Upper lobe of left lung (tissue), 6 donors: ENCODE measurements at places on chromosomes 13 and 19. TPM values are rescaled to one million over a fixed set of nuclear protein-coding genes. Genes with fewer than 3 reads are reported as not detected.

The CLEC17A gene
- not detected for total RNA-seq

The PODNL1 gene
- 1.7 TPM for total RNA-seq

GRCh38 chr13:73336773-73337172, 278.0 kb downstream of the KLF5 start:
- DNase-seq: no peak

GRCh38 chr19:6890938-6891337, 3.6 kb downstream of the ADGRE1 start:
- no peak for DNase-seq

- peak; percentile 96 for DNase-seq
Observed at GRCh38 chr19:35509861-35510625, 3.4 kb downstream of the DMKN start.

- no peak for DNase-seq
Observed at GRCh38 chr13:38702669-38703068, 15.8 kb downstream of the FREM2 start.

DNA sequence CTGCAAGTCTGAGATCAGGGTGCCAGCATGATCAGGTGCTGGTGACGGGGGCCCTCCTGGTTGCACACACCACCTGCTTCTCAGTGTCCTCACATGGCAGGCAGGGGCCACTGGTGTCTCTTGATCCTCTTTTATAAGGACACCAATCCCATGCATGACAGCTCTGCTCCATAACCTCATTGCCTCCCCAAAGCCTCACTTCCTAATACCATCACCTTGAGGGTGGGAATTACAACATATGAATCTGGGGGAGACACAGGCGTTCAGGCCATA, 15.0 kb upstream of the MIER2 start:
- DNase-seq: no peak

The CAPNS1 gene
- 715 TPM for total RNA-seq

The SH3GL1 gene
- 60.1 TPM for total RNA-seq

DNA sequence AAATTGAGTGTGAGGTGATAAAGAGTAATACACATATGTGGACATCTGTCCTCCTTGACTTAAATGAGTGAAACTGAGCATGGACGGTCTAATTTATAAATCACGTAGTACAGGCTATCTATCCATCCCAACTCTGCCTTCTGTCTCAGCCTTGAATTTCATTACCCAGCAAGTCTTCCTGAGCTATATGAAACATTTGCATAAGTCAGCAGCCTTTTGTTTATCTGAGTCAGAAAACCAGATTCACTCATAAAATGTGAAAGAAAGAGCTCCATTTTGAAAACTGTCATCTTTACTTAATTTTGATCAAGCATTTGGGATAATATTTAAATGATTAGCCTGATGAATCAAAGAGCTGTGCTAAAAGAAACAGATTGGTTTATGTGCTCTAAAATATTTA, 197.9 kb downstream of the LHFPL6 start:
- DNase-seq: no peak

DNA sequence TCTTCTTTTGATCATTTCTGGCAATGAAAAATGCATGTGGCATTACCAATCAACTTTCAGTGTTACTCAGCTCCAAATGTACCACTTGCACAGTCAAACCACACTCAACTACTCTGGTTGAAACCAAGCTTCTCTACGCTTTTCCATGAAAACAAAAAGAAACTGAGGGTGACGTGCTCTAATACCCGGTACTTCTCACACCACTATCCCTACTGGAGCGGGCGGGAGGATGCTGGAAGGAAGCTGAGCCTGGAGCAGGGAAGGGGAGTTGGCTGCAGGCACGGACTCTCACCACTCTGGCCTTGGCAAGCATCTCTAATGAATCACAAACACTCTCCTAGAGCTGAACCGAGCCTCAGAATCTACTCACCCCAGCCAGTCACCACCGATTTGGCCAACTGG, 48.2 kb downstream of the STK24 start:
- DNase-seq: no peak

DNA sequence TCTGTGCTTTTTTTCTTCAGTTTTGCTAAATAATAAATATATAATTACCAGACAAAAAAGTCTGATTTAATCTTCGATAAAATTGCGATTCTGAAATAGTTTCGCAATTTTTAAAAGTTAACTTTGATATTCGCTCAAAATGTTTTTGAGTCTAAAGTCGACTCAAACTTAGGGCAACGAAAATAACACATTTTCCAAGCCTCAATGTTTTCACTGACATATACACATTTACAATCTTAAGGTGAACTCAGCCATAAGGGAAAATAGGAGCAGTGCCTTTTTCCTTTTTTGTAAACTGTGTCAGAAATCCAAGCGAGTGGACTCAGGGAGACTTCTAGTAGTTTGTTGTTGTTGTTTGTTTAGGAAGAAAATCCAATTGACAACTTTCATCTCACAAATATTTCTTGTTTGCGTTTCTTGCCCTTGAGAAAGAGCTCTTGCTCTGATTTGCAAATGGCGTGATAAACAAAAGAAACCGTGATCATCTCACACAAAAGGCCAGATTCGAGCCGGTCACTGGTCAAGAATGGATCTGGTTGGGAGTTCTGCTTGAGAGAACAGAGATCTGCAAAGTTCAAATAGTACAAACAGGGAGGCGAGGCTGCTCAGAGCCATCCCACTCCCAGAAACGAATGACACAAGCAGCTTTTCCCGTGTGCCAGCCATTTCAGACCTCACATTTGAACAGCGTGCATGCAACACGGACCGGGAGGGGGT, 2.1 kb downstream of the SOX21 start:
- no peak for DNase-seq
